Peyer's patch (tissue), 4 donors: ENCODE measurements at places on chromosomes 6 and 20. TPM values are rescaled to one million over a fixed set of nuclear protein-coding genes. Genes with fewer than 3 reads are reported as not detected.

The RCAN2 gene
- 6.2 TPM for total RNA-seq

DNA sequence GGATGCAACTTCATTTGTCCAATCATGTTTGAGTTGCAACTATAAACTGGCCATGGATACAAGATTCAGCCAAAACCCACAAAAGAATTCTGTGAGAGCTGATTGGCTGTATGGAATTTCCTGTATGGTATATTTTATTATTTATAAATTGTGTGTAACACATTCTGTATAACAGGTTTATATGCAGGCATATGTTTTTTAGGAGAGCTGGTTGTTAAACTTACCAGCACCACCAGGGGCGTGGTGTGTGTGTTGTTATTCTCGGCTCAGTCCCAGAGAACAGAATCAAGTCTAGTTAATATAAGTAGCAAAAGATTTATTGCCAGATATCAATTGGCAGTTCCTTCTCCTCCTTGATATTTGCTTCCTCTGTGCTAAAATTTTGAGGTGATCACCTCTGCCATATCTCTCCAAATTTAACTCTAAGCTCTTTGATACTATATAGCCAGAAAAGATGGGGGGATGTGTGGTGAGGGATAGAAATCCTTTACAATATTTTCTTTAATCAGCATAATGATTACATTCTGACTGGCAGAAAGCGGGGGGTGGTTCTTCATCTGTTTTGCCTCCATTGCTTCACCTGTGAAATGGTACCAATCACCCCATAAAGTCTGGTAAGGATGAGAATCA is 22.9 kb downstream of the CNBD2 start:
- no peak for DNase-seq
- no peaks in the 10 kb centered on the region for H3K27me3 ChIP-seq
- H3K36me3 ChIP-seq: no peaks in the 10 kb centered on the region
- no peak overlapping the region for H3K27ac ChIP-seq
- H3K4me1 ChIP-seq: no peaks in the 10 kb centered on the region

GRCh38 chr20:57399587-57400155 is 8.5 kb downstream of the RBM38 start:
- H3K27ac ChIP-seq: peak overlapping the region; percentile 78

DNA sequence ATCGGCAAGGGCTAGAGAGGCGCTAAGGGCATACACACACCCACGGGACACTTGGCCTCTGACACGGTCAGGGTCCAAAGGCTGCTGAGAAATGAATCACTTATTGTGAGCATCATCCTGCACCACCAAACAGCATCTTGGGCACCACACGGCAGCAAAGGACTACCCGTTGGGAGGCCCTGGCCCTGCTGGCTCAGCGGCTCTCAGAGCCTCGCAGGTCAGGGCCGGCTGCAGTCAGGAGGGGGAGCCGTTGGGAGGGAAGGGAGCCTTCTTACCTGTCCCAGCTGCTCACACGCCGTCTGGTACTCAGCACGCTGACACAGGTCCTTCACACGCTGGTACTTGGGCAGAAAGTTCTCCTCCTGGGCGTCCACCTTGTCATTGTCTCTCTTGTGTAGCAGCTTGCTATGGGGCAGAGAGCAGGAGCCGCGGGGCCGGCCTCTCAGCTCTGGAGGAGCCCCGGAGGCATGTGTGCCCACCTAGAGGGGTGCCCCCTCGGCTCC is 109.0 kb downstream of the SULF2 start:
- H3K27me3 ChIP-seq: no peaks in the 10 kb centered on the region
- no peaks in the 10 kb centered on the region for H3K4me1 ChIP-seq
- H3K27ac ChIP-seq: no peak overlapping the region
- DNase-seq: no peak
- no peak overlapping the region for H3K4me3 ChIP-seq

- no peak overlapping the region for H3K4me3 ChIP-seq
- H3K27me3 ChIP-seq: no peaks in the 10 kb centered on the region
- H3K4me1 ChIP-seq: peaks cover 14% of the 10 kb centered on the region
Observed at GRCh38 chr20:48788486-48789072, 39.2 kb downstream of the PREX1 start.

- no peaks in the 10 kb centered on the region for H3K4me1 ChIP-seq
- H3K36me3 ChIP-seq: no peaks in the 10 kb centered on the region
- no peaks in the 10 kb centered on the region for H3K27me3 ChIP-seq
- no peak overlapping the region for H3K4me3 ChIP-seq
- DNase-seq: no peak
- H3K27ac ChIP-seq: no peak overlapping the region
Observed at GRCh38 chr6:133160536-133160935, 80.6 kb upstream of the EYA4 start.
